ENCODE measurements at places on chromosomes 12 and 14. TPM values are rescaled to one million over a fixed set of nuclear protein-coding genes. Genes with fewer than 3 reads are reported as not detected.

The RASAL1 gene
- not detected for total RNA-seq

The NANOG gene
- total RNA-seq, result not detected

The LRRK2 gene
- total RNA-seq, result 0.29 TPM

The TSPAN19 gene
- not detected for total RNA-seq

The RBM23 gene
- total RNA-seq, result 94.1 TPM

Data from natural killer cell treated with Interleukin-12 subunit alpha and Interleukin-12 subunit beta and Interleukin-15 and Interleukin-18, amount 100 ng/mL, for 72 hours (primary cell).